Activated T-helper 9 cell treated with anti-CD3 and anti-CD28 coated beads, Interleukin-2, amount 50 U/mL, for 16 hours (primary cell): ENCODE measurements at places on chromosomes 4 and X.

DNA sequence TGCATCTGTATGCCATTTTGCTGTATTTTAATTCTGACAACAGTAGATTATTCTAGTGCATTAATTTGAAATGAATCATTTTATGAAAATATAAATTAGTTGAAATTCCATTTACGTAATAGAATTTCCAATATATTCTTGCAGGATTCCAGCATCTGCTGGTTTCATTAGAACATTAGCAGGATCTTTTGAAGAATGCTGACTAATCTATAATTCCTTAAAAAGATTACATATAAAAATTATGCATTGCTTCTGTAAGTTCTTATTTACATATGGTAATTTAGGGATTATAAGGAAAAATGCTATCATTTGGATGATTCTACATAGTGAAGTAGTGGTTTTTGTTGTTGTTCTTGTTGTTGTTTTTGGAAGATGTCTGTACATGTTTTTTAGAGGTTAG, 182.2 kb upstream of the GNPDA2 start:
- DNase-seq: no peak

DNA sequence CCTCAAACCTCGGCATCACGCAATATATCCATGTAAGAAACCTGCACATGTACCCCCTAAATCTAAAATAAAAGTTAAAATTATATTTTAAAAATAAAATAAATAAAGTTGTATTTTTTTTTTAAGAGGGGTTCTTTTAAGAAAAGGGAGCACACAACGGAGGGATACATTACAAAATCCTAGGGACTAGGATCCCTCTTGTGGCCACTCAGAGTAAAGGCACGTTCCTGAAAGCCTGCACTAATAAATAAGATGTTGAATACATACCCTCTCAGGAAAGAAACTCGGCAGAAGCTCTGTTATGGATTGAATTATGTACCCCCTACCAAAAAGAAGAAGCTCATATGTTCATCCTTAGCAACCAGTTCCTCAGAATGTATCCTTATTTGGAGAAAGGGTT, 50.9 kb upstream of the PRDX4 start:
- no peak for DNase-seq

GRCh38 chr4:183447646-183448045, 3.2 kb downstream of the CDKN2AIP start:
- no peak for DNase-seq

GRCh38 chr4:11748164-11748872, 319.6 kb upstream of the HS3ST1 start:
- no peak for DNase-seq

DNA sequence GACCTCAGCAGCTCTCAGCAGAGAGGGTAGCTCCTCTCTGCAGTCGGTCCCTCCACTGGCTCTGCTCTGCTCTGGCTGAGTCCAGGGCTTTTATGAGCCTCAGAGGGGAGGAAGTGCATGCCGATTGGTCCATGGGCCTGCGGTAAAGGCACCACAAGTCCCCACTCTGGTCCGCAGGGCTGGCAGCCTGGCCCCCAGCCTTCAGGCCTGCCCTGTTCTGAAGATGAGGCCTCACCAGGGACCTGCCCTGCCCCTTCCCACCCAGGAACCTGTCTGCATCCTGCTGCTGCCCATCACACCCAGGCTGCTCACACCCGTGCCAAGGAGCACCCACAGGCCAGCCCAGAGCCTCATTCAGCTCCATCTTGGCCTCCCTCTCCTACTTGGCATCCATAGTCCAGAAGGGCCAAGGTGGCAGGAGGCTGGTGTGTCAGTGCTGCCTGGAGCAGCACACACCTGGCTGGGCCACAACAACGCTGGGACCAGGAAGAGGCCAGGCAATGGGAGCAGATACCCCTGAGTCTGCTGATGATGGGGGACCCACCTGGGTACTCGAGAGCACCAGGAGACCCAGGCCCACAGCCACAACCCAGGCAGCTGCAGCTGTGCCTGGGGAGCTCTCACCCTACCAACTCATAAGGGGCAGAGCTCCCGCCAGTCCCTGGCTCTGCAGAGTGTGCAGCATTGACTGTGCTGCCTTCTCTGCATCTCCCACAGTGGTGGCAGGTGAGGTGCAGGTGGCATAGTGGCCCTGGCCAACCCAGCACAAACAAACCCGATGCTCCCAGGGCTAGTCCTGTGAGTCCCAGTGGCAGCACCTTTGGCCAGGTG, 191.9 kb upstream of the NUDT6 start:
- DNase-seq: no peak

- no peak for DNase-seq
Observed at GRCh38 chr4:71268166-71268565, 70.7 kb upstream of the SLC4A4 start.

- DNase-seq: no peak
Observed at GRCh38 chr4:187209921-187210613, 486.4 kb upstream of the FAT1 start.

DNA sequence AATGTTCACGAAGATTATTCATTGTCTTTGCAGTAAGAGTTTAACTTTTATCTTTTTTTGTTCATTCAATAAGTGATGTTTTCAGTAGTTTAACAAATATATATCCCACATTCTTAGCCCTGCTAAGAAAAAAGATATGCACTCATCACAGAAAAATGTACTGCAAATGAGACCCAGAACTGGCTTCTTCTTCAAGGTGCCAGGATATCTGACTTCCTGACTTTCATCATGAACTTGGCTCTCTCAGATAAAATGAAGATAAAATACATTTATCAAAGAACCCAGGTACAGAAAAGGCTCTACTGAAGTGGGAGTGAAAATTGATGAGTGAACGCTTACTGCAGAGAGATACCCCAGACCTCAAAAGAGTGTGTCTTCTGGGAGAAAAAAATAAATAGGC, 177.8 kb upstream of the DKK2 start:
- no peak for DNase-seq

DNA sequence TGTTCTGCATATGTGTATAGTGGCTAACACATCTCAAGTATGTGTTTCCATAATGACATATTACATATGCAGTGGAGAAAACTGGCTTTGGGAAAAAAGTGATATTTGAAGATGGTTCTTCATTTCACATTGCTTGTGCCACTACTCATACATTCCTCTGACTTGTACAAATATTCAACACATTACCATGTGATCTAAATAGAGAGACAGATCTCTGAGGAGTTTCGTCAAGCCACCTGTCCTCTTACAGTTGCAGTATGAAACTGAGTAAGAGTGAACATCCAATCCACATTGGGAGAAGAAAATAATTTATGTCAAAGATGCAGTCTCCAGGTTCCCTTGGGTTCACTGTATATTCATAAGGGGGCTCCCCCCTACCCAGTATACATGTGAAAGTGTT, 123.9 kb downstream of the KDR start:
- no peak for DNase-seq

DNA sequence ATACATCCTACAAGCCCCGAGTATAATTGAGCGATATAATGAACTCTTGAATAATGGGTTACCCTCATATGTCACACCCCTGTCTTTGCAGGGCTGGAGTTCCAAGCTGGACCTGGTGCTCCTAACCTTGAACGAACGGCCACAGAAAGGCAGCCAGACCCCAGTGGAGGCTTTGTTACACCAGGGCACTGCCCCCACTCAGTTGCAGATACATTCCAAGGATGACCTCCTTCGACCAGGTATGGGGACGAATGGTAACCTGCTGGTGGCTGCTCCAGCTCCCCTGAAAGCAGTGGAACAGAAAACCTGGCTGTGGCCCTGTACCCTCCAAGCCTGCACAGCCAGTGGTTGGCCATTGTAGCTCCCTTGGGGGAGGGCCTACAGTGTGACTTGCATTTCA, 56.6 kb upstream of the CCDC149 start:
- DNase-seq: no peak

GRCh38 chrX:50211510-50211909, 6.9 kb downstream of the CCNB3 start:
- DNase-seq: no peak

DNA sequence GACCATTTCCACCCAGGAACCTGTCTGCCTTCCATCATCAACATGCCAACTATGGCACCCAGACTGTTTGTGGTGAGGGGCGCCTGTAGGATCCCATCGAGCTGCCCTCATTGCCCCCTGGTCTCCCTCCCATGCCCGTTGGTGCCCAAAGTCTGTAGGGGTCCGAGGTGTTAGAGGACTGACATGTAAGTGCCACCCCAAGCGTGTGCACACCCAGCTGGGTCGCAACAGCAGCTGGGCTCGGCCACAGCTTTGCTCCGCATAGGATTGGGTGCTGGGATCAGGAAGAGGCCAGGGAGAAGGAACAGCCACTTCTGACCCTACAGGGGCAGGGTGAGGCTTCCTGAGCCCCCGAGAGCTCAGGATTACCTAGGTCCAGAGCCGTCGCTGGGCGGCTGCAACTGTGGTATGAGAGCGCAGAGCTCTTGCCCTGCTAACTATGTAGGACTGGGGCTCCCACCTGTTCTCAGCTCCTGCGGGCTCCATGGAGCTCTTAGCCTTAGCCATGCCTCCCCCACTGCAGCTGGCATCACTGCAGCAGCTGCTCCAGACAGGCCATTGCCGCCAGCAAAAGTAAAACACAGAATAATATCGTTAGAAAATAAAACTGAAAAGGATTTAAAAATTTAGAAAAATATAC, 1160.3 kb downstream of the FSTL5 start:
- DNase-seq: no peak

GRCh38 chr4:159414305-159414704, 311.4 kb downstream of the RAPGEF2 start:
- no peak for DNase-seq

- no peak for DNase-seq
Observed at GRCh38 chrX:41025926-41026701, 59.1 kb upstream of the USP9X start.

DNA sequence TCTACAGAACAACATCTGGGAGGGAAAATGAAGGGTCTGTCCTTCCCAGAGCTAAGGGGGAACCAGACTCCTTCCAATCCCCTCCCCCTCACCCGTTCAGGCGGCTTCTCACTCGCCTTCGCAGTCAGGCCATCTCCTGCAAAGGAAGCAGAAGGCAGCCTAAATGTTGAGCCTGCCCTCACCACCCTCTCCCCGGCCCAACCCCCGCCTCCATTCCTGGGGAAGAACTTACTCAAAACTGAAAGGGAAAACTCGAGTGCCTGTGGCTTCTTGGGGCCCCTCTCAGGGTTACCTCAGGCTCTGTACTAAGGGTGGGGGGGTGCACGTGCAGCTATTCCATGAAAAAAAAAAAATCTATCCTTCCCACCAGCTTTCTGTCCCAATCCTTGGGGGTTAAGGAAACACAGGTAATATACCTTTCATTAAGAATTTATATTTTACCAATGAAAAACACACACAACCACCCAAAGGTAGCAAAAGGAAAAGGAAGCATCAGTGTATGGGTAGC, 2.4 kb downstream of the ZMYM3 start:
- DNase-seq: no peak

DNA sequence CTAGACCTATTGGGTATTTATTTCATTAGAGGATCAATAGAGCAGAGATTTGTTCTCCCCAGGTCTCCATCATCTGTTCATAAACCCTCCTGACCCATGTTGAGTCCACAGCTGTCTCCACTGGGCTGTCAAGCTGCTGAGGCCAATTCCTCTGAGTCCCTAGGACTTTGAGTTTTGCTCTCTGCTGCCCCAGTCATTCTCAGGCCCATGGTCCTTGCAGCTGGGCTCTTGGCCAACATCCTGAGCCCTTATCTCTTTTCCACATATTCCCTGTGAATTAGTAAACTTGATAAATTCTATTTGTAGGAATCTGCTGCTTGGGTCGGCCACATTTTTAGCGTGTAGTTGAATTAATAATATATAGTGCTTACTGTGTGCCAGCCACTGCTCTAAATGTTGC, 41.9 kb downstream of the FHL1 start:
- DNase-seq: no peak

- no peak for DNase-seq
Observed at GRCh38 chr4:174222266-174222872, 61.1 kb downstream of the FBXO8 start.

DNA sequence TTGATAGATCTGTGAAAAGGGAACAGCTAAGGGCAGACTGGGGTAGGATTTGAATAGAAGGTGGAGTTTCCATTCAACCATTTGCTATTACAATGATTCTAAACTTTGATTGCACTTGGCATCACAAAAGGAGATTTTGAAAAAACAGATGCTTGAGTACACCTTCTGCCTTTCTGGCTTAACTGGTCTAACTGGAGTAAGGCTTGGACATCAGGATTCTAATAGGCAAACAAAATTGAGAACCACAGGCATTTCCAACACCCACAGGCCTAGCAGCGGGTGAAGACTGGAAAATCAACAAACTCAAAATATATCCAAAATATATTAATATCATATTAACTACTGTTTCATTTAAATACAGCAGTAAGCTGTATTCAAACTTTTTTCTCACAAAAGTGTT, 1.9 kb upstream of the VEGFC start:
- no peak for DNase-seq

- DNase-seq: no peak
Observed at GRCh38 chr4:3287271-3287971, 5.4 kb upstream of the RGS12 start.

GRCh38 chrX:70386235-70386634, 36.9 kb upstream of the GDPD2 start:
- DNase-seq: no peak

- no peak for DNase-seq
Observed at GRCh38 chrX:31314921-31315320, 243.1 kb upstream of the FTHL17 start.

GRCh38 chr4:135732448-135732847, 1530.9 kb upstream of the PABPC4L start:
- DNase-seq: no peak

DNA sequence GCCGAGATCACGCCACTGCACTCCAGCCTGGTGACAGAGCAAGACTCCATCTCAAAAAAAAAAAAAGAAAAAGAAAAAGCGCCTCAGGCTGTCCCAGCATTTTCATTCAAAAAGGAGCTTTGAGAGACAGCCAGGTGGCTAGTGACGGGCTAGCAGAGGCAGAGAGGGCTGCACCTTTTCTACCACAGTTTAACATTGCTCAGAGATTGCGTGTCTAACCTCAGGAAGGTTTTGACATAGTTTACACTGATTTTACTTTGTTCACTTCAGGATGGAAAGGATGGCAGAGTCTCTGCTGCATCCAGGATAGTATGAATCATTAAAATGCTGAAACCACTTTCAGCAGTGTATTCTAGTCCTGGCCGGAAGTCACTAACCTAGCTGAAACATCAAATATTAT, 28.1 kb downstream of the ZFP42 start:
- DNase-seq: no peak

- no peak for DNase-seq
Observed at GRCh38 chr4:1640190-1640589, 43.9 kb downstream of the FAM53A start.

- DNase-seq: no peak
Observed at GRCh38 chr4:39331191-39331590, 35.0 kb downstream of the RFC1 start.

DNA sequence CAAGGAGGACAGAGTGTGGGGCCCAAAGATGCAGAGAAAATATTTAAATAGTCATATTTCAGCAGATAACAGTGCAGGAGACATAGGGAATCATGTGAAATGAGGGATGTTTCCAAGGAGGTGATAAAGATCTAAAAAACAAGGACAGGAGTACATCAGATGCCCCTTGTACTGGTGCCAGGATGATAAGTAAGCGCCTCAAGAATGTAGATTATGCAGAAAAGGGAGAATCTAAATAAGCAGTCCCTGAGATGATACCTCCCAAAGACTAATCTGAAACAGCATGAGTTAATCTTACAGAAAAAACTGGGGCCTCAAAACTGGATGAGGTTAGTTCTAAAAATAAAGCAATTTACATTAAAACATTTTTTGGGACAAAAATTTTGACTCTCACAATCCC, 136.1 kb upstream of the WDFY3 start:
- DNase-seq: no peak
